ENCODE measurements at places on chromosomes 2 and 18.

- peak; percentile 75 for DNase-seq
These were observed 247.7 kb downstream of the GLI2 start for GRCh38 chr2:120983344-120983743.

GRCh38 chr18:76494231-76495005 lies 624 bp downstream of the ZNF516 start:
- DNase-seq, result peak; percentile 89

GRCh38 chr2:62112179-62112578 lies 83.7 kb upstream of the B3GNT2 start:
- peak; percentile 23 for DNase-seq

GRCh38 chr2:85537600-85538506 lies 1.1 kb upstream of the MAT2A start:
- no peak for DNase-seq

DNA sequence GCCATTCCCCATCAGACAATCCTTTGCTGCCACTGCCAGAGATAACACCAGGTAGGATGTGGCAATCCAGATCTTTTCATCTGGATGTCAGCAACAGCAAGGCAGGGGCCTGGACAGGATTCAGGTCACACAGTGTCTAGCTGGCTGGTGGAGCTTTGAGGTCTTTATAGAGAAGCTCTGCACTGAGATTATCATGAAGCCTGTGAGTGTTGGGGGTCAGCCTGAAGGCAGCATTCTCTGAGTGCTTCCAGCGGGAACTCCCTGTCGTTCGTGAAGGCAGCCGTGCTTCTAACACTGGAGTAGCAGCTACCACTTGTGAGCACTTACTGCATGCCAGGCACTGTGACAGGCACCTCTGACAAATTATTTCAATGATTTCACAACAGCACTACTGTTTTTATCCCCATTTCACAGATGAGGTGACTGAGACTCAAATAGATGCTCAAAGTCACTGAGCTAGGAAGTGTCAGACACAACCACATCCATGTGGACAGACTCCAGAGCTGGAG lies 85.7 kb downstream of the SEMA4F start:
- DNase-seq, result no peak

DNA sequence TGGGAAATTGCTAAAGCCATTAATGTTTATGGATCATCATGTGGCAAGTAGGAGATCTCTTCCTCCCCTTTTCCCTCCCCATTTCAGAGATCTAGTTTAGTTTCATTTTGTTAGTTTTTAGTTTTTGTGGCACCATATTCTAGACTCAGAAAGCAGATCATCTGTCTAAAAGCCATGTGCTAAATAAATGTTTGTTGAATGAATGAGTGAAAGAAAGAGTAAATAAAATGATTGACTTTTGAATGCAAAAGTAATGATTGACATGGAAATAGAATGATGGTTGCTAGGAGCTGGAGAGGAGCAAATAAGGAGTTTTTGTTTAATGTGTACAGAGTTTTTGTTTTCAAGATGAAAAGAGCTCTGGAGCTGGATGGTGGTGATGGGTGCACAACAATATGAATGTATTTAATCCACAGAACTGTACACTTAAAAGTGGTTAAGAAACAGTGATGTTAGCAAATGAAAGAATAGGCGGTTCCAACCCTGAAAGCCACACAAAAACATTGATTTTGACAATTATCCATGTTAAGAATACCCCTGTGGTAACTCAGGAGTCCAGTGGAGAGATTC lies 23.6 kb downstream of the TMEM178A start:
- DNase-seq, result peak; percentile 67

GRCh38 chr2:199946196-199946595 lies 9.1 kb downstream of the TYW5 start:
- DNase-seq, result no peak

DNA sequence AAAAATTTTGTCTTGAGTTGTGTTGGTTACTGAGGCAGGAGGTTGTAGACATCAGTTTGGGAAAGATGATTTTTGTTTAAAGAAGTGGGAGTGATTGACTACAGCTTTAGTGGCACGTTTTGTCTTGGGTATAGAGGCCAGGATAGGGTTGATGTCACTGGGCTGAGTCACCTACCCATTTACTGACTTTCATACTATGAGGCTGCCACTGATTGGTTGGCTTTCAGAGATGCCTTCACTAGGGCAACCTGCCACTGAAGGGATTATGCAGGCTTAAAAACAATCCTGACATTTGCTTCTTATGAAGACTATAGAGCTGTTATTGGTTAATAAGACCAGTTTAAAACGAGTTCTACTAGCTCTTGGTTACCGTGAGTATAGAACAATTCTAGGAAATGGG lies 479.1 kb downstream of the SOX11 start:
- DNase-seq, result no peak

GRCh38 chr2:181892799-181893435 lies 1.4 kb downstream of the ITPRID2 start:
- DNase-seq, result no peak

DNA sequence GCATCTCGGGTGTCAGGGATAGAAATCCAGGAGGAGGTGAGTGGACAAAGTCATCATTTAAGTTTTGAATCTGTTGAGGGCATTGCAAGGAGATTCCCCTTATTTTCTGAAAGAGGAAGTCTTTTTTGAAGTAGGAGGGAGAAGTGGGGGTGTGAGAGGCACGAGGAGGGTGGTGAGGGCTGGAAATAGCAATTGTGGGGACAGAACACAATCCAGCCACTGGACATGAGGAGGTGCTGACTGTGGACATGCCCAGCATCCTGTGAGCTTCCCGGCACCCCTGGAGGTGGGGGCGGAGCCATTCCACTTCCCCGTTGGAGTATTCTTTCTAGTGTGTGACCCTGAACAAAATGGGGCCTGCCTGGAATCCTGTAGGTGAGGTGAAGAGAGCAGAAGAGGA lies 310.7 kb upstream of the EPAS1 start:
- DNase-seq, result no peak

DNA sequence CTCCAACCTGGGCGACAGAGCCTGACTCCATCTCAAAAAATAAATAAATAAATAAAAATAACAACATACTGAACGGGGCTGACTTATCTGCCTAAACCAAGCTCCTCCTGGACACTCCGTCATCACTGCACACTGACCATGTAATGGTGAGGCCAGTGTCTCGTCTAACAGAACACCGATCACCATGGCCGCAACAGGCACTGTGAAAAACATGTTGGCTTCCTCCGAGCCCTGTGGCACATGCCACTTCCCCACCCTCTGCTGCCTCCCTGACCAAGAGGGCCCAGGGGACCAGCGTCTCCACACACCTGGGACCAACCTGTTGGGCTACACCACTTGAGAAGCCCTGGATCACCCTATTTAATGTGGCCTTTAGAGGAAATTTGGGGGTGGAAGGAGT lies 33.9 kb downstream of the ZNF516 start:
- DNase-seq, result no peak

GRCh38 chr2:54859416-54859815 lies 136.0 kb downstream of the EML6 start:
- DNase-seq, result no peak

- peak; percentile 58 for DNase-seq
These were observed 868 bp downstream of the INO80D start for GRCh38 chr2:206084870-206085741.

GRCh38 chr2:233114421-233114861 lies 54.3 kb downstream of the INPP5D start:
- no peak for DNase-seq

DNA sequence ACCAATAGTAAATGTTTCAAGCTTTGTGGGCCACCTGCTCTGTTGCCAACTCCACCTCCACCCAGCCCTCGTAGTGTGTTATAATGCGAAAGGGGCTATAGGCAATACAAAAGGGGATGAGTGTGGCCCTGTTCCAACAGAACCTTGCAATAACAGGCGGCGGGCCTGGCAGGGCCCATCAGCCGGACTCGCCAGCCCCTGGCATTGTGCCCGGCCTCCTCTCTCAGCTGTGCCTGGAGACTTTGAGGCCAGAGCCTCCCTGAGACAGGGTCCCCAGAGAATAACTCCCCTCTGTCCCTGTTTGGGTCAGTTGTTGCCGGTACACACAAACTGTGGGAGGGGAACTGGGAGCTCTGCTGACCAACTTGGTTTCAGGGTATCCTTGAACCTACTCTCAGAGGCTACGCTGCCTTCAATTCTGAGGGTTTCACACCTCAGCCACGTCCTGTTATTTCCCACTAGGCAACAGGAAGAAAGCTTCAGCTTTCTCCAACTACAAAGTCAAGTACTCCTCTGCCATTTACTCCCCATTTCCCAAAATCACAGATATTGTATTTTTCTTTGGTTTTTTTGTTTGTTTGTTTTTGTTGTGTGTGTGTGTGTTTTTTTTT lies 58.0 kb upstream of the ZNF236 start:
- DNase-seq, result peak; percentile 25

GRCh38 chr2:132991471-132992045 lies 321.6 kb upstream of the LYPD1 start:
- no peak for DNase-seq

DNA sequence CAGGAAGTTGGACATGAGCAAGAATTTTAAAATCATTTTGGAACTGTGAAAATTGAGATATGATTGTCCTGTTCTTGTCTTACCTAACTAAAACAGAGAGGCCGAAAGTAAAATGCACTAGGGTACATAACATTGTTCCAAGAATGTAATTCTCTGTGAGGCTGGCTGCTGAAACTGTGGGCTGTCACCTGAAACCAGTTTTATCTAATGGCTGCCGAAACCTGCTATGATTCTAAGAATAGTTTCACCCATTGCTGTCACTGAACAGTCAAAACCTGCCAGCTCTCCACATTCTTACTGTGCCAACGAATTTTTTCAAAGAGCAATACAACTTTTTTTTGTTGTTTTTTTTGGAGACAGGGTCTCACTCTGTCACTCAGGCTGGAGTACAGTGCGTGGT lies 119.3 kb upstream of the ZSWIM2 start:
- DNase-seq, result no peak

- DNase-seq, result peak; percentile 54
These were observed 529.1 kb upstream of the MEX3C start for GRCh38 chr18:51726614-51727013.

GRCh38 chr2:135773319-135773718 lies 31.7 kb downstream of the UBXN4 start:
- DNase-seq, result no peak

DNA sequence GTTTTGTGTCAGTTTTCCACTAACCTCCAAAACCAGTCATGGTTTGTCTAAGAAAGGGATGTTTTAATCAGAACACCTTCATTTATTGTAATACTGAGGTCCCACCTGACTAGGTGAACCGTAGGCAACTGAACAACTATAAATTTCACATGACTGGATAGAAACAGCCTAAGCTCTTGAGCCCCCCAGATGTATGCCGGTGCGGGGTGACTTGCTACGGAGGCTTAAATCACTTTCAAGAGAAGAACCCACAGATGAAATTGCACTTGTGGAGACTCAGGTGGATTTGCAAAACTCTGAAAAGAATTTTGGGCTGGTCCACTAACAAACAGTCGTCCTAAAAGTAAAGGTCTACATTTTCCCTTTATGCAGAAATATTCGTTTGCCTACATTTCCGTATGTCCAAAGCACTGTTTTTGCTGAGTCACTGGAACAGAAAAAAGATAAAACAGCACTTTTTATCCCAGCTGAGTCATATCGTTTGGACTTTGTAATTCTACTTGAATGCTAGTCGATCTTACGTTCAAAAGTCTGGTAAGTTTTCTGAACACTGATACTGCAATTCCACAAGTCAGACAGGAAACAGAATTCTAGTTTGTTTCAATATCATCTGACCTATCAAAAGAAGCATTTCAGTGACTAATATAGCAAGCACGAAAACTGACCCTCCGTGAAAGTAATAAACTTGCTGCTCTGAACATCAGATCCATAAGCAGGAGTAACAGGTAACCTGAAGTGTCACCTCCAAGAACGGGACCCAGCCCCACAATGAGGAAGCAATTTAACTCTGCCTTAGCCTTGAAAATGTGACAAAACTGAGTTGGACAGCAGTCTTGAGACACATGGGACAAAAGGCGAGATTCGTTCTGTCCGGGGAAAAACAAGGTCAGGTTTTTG lies 18.1 kb downstream of the ZNF516 start:
- DNase-seq, result no peak

GRCh38 chr2:45725731-45726130 lies 74.3 kb downstream of the PRKCE start:
- DNase-seq, result no peak

GRCh38 chr2:37809525-37809924 lies 115.6 kb upstream of the RMDN2 start:
- peak; percentile 22 for DNase-seq

DNA sequence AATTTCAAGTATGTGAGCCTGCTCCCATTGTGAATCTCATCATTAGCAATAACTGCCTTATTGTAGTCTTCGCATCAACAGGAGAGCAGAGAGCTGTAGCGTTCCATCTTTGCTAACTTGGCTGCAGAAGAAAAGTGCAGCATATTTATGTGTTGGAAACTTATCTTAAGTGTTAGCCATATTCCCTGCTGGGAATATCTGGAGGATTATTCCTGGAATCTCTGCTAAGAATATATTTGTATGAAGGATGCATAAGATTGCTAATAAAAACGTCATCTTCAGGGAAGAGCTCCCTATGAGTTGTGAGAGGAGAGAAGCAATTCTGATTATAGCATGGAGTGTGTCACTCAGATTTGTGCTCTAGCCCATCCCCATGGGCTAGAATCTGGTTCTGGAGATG lies 115.1 kb upstream of the REG3G start:
- DNase-seq, result no peak

- no peak for DNase-seq
These were observed 121.9 kb upstream of the HAAO start for GRCh38 chr2:42914314-42914713.

DNA sequence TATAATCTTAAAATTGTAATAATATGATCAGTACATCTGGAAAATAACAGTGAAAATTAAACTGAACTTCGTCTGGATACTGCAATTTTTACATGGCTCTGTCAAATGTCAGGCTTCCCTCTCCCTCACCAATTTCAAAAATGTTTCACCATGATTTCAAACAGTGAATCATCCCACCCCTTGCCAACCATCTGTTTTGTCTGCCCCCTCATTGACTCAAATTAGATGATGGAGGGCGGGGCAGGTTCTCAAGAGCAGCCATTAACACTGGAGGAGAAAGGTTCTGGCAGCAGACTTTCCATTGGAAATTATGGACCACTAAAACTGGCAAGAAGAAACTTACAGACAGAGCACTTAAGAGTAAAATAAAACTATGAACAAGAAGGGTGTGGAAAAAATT lies 1195.7 kb upstream of the ZEB2 start:
- peak; percentile 25 for DNase-seq

DNA sequence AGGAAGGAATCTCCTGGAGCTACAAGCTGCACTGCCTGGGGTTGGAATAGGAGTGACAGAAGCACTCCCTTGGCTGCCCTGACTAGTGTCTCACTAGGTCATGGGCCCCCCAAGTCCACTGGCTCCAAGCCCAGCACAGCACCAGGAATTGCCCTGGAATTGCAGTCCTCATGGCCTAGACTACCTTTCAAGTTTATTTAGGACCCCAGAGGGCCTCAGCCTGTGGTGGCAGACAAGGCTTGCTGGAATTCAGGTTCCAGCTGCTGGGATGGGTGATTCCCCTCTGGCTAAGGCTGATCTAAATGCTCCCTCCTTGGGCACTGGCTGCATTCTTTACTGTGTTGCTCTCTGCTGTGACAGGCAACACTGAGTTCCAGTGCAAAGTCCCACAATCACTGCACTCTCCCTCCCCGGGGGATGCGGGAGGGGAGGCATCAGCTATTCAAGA lies 14.0 kb downstream of the STRADB start:
- DNase-seq, result peak; percentile 61

- peak; percentile 95 for DNase-seq
These were observed 10.1 kb downstream of the CPLX4 start for GRCh38 chr18:59308248-59308937.
